Stimulated activated effector memory CD8-positive, alpha-beta T cell treated with anti-CD3 and anti-CD28 coated beads, Interleukin-12 subunit alpha, Interleukin-12 subunit beta, amount 100 ng/mL, for 72 hours (primary cell): ENCODE measurements at places on chromosomes 16 and 17.

DNA sequence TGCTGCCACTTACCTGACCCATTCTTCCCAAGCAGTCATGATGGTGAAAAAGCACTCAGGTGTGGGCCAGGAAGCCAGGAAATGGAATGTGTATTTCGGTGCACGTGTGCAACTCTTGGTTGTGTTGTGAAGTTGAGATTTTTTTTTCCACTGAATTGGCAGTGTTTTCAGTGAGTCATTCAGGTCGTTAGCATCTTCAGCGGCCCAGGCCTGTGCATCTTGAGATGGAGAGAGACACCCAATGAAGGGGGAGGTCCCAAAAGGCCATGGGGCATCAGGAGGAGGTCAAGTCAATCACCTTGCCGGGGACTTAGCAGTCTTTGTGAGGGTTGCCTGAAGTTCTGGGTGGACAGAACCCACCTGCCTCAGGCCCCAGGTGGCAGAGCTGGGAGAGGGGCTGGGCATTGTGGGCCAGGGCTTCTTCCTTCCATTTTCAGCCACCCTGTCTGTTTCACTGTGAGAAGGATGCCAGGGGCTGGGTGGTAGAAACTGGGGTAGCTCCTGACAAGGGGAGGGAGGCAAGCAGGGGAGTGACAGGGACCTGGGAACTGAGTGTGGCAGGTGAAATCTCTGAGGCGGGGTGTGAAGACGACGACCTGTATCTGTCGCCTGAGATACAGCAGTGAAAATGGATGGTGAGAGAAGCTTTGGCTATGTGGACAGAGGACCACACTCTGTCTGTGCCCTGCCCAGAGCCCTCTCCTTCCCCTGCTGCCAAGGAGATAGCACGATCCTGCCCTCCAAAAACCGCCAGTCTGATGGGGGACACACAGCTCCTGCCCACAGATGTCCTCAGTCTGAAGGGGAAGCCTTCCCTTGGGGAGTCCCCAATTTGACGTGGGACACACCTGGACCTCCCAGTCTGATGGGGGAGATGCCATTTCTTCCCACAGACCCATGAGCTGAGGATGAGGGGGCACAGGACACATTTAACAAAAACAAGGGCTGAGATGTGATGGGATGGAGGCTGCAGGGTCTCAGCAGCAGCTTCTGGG, 11.9 kb downstream of the TBKBP1 start:
- DNase-seq, result no peak

- no peak for DNase-seq
These were observed 7.0 kb downstream of the ZNF843 start for GRCh38 chr16:31435341-31436220.

DNA sequence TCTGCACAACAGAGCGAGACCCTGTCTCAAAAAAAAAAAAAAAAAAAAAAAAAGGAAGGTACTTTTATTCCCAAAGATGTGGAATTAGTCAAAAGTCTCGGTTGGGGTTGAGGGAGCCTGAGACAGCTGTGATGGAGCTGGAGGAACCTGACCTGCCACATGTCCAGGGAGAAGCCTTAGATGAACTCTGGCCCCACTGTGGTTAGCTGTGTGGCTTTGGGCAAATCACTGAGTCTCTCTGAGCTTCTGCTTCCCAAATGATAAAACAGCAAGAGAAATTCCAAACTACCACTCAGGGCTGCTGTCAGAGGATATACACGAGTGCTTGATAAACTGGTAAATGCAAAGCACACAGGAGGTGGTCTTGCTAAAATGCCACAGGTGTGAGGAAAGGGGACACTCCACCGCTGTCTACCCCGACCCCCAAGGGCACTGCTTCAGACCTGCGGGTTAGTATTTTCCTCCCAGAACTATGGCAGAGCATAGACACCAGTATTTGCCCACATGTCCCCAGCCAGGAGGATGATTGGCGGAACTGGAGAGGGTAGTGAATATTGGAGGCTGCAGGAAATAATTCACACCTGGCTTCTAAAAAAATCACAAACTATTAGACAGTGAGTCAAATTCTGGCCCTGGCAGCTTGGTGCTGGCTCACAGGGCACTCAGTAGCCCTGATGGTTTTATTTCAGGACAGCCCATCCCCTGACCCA, 14.7 kb downstream of the DRC3 start:
- DNase-seq, result no peak

DNA sequence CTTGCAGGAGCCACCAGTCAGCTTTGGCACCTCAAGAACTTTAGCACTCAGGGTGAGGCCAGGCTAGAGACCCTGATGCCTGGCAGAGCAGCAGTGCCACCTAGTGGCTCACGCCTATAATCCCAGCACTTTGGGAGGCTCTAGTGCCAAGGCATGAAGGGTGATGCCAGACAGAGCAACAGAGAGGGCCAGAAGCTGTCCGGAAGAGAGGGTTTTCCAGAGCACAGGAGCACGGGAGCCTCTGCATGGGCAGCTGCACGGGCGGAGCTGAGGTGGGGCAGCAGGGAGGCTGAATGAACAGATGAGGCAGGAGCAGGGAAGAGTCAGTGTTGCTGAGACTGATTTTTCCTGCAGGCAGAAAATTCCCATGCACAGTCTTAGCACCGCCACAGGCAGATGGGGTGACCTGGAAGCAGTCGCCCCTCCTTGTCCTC, 38.9 kb downstream of the MYH3 start:
- peak; percentile 42 for DNase-seq

DNA sequence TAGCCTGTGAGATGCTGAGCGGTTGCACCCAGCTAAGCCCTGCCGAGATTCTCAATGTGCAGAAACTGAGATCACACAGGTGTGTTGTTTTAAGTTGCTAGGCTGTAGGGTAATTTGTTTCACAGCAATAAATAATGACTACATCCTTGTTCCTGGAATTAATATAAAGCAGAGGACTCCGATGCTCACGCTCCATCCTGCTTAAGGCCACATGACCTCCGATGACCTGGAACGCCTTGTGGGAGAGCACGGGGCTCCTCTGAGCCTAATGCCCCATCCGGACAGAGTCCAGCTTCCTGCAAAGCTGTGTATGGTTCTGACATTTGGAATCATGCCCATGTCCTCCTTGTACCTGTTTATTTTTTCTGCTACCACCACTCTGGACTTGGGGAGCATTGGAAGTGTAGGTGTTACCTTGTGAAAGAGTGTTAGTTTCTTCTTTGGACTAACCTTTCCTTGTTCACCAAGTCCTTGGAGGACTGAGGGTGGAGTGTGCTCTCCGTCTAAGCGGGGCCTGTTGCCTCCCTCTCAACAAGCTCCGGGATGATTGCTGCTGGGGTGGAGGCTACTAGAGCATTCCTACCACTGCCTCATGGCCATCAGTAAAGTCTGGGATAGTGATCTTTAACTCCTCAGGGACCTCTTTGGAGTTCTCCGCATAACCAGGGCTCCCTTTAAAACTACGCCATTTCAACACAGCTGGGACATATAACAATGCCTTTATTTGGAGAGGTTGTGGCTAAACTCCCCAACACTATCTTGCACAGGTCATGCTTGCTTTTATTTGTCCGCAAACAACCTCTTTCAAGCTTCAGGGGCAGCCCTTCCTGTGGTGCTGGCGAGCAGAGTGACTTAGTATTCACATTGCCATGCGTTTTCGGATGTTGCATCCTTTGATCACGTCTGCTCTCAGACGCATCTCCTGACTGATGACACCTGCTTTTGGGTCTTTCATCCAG, 125.4 kb downstream of the IRX3 start:
- no peak for DNase-seq

DNA sequence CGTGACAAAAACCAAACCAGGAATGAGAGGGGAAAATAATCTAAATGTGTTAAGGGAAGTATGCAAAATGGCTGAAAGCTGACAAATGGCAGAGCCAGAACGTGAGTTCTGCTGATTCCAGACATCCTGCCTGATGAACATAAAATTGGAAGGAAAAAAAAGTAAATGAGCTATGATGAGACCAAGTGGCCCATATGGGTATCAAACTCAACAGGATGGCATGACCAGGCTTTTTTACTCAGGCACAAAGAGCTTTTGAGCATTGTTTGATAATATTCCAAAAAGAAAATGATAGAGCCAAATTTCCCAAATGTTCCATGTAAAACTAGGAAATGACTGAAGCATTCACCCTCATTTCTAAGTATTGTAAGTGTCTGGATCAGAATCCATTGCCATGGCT, 449.2 kb downstream of the CDH13 start:
- no peak for DNase-seq

DNA sequence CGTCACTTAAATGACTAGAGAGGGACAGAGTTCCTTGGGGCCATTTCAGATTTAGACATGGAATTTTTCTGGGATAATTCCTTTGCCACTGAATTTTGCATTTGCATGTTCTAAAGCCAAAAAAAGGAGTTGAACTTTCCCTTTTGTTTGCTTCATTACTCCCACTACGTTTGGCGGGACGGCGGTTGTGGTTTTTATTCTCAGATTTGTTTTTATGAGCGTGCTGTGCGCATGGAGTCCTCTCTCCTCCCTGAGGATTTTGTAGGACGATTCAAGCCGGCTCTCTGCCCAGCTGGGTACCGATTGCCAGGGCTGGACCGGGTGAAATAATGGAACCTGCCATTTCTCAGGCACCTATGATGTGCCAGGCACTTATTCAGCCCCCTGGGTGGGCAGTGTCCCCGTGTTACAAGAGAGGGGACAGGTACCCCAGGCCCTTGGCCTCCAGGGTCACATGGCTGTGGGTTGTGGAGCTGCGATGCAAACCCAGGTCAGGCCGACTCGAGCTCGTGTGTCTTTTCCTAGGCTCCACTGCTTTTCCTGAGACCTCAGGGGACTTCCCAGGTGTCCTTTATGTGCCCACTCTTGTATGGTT, 18.8 kb downstream of the CMIP start:
- DNase-seq, result no peak

GRCh38 chr17:44781551-44782325, 22.9 kb downstream of the ADAM11 start:
- DNase-seq, result no peak

DNA sequence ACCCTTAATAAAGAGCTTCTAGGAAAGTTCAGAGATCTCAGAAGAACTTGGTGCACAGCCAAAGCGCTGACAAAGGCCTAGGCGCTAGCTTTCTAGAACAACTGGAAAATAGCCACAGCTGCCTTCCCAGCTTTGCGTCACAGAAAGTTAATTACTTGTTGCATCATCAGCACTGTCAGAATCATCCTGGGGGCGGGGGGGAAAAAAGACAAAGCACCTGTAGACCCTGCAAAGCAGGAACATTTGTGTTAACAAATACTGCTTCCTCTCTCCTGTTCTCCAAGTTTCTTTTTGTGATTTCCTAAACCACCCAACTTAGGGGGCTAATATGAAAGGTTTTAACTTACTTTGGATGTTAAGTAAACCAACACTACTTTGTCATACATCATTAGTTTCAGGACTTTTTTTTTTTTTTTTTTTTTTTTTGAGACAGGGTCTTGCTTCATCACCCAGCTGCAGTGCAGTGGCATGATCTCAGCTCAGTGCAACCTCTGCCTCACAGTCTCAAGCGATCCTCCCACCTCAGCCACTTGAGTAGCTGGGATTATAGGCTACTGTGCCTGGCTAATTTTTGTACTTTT, 4.8 kb upstream of the AARSD1 start:
- no peak for DNase-seq

DNA sequence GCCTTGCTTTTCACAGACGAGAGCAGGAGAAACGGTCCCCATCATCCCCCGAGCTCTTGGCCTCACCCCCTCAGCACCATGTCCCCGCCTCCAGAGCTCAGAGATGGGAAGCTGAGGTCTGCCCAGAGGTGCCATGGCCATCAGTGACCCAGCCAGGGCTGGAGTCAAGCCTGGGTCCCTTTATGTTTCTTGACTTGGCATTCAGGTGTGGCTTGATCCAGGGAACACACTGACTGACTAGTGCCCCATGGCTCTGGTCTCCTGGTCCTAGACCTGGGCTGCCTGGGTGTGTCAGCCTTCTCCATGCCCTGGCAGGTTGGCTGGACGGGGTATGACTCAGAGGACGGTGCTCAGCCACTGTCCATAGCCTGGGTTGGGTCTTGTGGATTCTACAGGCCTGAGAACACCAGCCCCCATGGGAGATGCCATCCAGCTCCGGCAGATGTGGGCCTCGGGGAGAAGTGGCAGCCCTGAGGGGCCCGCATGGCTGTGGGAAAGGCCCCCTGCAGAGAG, 54.2 kb downstream of the ZFPM1 start:
- no peak for DNase-seq

- DNase-seq, result no peak
These were observed 347.5 kb downstream of the C16orf95 start for GRCh38 chr16:86969716-86970115.

DNA sequence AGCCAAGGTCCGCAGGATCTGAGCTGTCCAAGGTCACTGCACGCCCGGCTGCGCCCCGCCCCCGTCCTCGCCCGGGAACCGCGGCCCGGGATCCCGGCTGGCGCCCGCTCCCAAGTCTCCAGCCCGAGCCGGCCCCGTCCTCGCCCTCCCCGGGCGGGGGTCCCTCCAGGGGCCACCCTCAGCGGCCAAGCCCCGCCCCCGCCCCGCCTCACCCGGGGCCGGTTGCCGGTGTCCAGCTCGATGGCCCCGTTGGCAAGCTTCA, 216 bp downstream of the VPS9D1 start:
- DNase-seq, result no peak

GRCh38 chr17:6843241-6843880, 11.8 kb upstream of the TEKT1 start:
- no peak for DNase-seq

- no peak for DNase-seq
These were observed 5.1 kb downstream of the ADGRG1 start for GRCh38 chr16:57633383-57634064.

- no peak for DNase-seq
These were observed 17.8 kb upstream of the GGA2 start for GRCh38 chr16:23527961-23528643.

DNA sequence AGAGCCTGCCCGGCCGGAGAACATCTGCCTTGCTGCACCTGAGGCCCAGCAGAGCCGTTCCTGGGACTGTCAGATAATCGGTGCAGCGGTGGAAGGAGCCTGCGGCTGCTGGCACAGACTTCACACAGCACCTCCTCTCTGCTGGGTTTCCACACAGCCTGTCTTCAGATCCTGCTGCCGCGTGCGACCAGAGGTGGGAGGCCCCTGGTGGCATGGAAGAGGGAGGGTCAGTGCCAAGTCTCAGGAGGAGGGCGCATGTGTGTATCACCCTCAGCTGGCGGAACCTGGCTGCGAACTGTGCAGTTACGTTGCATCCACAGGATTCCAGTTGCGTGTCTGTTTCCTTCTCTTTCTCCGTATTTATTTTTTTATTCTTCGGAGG, 3.3 kb downstream of the CDK5R1 start:
- DNase-seq, result no peak

DNA sequence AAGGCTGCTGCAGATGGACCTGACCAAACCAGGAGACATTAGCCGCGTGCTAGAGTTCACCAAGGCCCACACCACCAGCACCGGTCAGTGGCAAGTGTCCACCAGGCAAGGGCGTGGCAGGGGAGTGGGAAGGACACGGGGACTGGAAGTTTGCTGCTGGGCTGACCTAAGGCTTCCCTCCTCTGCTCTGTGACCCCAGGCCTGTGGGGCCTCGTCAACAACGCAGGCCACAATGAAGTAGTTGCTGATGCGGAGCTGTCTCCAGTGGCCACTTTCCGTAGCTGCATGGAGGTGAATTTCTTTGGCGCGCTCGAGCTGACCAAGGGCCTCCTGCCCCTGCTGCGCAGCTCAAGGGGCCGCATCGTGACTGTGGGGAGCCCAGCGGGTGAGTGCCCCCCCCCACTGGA, 4.8 kb downstream of the HSD11B2 start:
- no peak for DNase-seq
